ENCODE measurements at places on chromosomes 2 and 18.

GRCh38 chr2:36770542-36771287, 74.2 kb downstream of the VIT start:
- peak; percentile 11 for DNase-seq

- peak; percentile 39 for DNase-seq
Observed at GRCh38 chr2:58042486-58042970, 4.1 kb upstream of the VRK2 start.

DNA sequence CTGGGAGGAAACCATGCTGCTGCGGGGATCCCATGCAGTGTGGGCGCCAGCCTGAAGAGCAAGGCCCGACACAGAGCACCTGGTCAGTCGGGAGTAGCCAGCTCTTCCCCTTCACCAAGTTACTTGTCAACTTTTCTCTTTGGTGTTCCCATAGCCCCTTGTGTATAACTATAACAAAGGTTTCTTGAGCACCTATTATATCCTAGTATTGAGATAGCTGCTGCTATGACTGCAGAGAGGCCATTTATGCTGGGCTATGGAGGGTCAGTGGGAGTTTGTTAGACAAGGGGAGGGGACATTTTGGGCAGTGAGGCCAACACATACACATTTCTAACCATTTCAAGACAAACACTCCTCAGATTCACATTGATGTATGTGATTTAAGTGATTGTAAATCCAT, 10.8 kb downstream of the HK2 start:
- no peak for DNase-seq

DNA sequence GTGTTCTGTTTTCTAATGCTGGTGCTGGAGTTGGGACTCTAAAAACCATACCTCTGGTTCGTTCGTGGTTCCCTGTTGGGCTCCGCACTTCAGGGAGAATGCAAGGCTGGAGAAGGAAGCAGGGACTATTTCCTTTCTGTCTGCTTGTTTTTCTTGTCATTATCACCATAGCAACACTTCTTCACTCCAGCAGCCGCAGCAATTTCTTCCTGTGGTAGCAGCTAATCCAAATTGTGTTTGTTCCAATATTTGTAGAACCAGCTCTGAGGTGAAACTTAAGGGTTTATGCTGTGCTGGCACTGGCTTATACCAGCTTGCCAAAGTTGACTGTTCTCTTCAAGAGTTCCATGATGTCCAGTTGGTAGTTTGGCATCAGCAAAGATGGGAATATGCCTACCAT, 301.4 kb upstream of the SYT4 start:
- no peak for DNase-seq

DNA sequence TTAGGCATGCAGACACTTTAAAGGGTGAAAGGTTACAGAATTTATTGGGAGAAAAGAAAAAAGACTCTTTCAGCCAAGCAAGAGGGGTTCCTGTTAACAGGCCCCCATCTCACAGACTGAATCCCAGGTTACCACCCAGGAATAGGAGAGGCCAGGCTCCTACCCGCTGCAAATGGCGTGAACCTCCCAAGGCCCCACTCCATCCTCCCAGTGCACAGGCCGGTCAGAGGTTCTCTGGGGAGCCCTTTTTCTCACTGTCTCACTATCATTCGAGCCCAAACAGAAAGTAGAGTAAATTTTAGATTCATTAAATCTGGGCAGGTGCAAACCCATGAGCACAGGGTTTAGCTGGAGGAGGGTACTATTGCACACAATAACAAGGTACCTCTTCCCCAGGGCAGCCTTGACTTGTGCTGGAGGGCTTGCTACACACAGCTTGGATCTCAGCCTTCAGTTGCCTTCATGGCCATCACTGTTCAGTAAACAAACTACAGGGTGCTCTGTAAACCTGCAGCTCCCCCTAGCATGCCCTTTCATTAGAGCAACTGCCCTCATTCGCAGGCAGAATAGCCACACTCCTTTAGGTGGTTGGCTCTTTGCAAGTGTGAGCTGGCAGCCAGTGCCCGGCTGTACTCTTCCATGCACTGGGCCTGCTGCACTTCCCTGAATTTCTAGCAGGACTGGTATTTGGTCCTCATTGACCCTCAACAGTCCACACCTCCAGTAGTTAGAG, 7.3 kb upstream of the PLEK start:
- DNase-seq: peak; percentile 20

DNA sequence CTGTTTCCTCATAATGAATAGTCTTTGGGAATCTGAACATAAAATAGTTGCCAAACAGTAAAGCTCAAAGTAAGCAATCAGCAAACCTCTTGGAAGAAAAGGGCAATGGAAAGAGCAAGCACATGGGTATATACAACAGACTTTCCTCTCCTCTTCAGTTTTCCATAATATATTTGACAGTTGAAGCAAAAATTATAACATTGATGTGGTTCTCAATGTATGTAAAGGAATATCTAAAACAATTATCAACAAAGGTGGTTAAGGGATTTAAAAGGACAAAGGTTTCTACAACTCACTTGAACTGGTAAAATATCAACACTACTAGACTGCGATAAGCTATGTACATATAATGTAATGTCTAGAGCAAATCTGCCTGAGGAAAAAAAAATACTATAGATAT, 168.6 kb upstream of the SMAD7 start:
- no peak for DNase-seq

DNA sequence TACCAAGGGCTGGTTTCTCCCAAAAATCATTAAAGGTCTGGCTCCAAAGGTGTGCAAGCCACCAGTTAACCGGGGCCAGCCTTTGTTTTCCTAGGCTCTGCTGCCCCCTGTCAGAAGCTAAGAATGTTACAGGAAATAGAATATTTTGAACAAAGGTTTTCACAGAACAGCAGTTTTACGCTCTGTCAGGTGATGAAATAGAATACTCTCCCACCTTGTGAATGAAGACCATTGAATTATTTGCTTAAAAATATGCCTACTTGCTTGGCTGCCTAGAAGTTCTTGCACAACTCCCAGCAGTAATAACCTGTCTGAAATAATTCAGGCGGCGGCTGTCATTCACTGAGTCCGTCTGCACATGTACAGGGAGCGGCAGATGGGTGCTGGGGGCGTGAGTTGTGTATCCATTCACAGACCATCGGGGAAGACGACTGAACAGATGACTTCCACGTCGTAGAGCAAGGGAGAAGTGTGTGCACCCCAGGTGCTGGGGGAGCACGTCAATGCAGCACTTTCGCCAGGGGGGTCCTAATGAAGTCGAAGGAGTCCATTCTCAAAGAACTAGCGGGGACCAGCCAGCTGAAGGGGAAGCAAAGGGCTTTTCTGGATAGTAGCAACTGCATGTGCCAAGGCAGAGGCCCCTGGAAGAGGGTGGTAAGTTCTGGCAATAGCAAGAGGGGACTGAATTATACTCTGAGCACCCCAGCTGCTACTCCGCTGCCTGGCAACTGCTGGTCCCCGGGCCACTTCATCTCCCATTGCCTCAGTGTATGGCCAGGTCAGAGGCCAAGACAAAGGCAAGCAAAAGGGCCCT, 56.1 kb downstream of the SF3B1 start:
- DNase-seq: peak; percentile 86

DNA sequence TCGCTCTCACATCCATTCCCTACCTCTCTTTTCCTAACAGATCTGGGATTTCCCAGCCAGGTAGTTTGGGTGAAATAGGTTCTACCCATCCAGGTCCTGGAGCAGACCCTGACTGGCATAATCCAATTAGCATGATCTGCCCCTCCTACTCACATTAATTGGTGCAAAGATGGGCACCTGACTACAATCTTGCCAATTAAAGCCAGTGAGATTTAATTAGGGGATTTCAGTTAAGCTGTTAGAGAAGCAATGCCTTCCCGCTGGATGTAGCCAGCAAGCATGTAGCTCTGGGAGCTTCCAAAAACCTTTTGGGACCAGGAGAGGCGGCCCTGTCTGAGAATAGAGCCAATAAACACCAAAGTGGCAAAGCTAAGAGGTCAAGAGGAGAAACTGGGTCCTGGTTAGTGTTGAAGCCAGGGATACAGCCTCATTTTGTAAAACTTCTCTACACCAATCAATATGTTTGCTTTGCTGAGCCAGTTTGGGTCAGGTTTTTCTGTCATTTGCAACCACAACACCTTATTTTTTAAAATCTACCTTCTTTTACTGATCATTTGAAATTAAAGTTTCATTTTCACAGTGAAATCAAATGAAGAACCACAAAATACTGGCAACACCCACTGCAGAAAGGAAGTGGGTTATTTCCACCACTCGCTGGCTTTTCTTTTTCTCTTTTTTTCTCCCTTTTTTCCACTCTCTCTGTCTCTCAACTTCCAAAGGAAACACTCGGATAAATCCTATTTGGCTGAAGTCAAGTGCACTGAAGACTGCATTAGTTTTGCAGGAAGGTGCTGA, 3.2 kb upstream of the TTC39C start:
- DNase-seq: no peak

GRCh38 chr2:16640001-16640700, 25.5 kb downstream of the CYRIA start:
- no peak for DNase-seq

DNA sequence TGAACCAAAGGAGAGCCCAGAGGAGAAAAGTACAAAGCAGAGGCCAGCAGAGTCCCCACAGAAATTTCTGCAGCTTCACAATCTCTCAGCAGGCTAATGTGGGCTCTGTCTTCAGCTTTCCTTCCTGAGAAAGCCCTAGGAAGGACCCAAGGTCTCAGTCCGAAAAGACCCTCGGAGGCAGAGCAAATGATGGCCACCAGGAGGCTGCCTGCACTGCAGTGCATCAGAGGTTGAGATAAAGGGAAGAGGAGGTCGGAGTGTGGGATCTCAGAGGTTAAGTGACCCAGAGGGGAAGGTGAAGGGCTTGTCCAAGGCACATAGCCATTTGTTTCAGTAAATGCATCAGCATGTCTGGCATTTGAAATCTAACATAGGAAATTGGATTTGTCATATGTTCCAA, 299.1 kb upstream of the SLC14A2 start:
- DNase-seq: no peak

- DNase-seq: peak; percentile 14
Observed at GRCh38 chr2:221205103-221205673, 366.9 kb downstream of the EPHA4 start.

DNA sequence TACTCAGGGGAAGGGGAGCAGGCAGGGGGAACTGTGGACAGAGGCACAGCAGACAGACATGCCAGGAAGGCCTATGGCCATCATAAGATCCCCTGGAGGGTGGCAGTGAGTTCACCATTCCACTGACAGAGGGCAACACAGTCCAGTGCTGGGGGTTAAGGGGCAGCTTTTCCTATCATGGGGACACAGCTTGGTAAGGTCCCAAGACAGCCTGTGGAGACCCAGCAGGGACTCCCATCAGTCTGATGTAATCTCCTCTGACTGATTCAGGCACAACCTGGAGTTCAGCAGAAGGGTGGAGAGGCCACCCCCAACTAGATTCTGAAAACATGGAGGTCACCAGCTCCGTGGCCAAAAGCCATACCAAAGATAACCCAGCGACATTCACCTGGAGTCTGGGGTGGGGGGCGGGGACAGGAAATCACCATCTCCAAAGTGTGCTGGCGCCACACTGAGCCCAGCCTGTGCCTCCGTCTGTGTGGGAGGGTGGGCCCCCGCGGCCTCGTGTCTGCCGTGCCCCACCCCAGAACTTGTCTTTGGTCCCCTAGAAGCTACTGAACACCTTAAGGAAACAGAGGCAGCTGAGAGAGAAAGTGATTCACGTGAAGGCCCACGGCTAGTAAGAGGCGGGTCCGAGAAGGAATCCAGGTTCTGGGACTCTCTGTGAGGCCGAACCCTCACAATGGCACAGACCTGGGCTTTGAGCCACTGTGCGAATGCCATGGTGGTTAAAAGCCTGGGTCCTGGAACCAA, 28.6 kb downstream of the DNMT3A start:
- DNase-seq: no peak

DNA sequence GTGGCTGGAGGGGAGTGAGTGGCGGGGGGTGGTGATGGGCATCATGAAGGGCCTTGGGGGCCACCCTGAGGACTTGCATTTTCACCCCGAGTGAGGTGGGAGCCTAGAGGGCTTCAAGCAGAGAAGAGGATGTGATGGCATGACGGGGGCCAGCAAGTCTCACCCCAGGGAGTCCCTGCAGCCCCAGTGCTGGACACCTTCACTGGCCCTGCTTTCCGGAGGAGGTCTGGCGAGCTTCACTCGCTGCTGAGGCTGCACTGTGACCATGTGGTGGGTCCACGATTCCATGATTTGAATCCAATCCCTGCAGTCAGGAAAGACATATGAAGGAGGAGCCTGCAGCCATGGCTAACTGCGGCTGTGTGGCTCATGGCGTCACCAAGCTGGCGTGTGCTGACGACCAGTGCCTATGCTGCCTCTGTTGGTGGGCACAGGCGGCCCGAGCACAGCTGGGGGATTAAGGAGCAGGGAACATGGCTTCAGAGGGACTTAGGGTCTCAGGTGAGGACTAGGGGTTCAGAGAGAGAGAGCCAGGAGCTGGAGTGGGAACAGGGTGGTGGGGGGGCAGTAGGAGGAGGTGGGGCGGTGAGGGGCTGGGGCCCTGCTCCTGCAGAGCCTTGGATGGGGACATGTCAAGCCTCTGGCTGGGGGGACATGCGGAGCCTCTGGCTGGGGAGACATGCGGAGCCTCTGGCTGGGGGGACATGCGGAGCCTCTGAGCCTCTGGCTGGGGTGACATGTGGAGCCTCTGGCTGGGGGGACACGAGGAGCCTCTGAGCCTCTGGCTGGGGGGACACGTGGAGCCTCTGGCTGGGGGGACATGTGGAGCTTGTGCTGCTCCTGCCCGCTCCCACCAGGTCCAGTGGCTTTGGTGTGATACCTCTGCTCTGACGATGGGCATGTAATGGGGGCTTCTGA, 3.6 kb downstream of the ZAP70 start:
- DNase-seq: no peak

DNA sequence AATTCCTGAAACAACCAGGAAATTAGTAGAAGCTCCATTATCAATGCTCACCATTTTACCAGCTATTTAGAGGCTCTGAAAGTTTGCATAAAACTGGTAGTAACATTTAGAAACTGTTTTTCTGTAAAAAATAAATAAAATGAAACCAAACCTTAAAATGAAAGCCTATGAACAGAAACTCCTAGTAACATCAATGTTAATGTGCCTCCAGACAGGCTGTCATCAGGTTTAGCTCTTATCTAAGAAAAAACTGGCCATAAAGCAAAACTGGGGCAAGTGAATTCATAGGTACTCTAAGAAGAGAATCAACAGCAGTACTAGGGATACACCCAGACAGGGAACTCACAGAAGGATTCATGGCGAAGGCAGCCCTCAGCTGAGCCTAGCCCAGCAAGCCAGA, 8.0 kb downstream of the E2F6 start:
- DNase-seq: no peak

GRCh38 chr2:58702302-58702885, 461.3 kb upstream of the FANCL start:
- no peak for DNase-seq

GRCh38 chr18:6521803-6522418, 107.2 kb upstream of the L3MBTL4 start:
- no peak for DNase-seq

- DNase-seq: peak; percentile 94
Observed at GRCh38 chr2:149017116-149017985, 21.1 kb upstream of the LYPD6B start.

GRCh38 chr2:161096336-161096735, 63.9 kb upstream of the TANK start:
- peak; percentile 56 for DNase-seq

GRCh38 chr2:148646231-148646559, 1.6 kb downstream of the EPC2 start:
- no peak for DNase-seq

- peak; percentile 90 for DNase-seq
Observed at GRCh38 chr2:85754313-85755095, 713 bp downstream of the ATOH8 start.

Data from eye (tissue), 1 donor.